ENCODE measurements at places on chromosomes 4 and X.

DNA sequence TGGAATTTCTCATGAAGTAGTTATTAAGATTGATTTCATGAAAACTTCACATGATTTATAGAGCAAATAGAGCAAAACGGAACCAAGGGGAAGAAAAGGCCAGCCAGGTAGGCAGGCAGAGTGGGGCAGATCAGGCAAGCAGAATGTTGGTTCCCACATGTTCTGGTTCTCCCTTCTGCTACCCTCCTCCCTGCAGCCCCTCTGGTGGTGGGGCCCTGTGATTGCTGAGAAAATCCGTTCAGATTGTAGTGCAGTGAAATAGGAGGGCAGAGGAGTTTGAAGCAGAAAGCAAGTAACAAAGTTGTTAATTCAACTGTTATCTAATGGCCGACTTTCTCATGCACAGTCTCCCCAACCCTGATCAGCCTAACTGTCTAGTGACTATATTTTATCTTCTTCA, 185.3 kb downstream of the MID1IP1 start:
- no peak for DNase-seq

DNA sequence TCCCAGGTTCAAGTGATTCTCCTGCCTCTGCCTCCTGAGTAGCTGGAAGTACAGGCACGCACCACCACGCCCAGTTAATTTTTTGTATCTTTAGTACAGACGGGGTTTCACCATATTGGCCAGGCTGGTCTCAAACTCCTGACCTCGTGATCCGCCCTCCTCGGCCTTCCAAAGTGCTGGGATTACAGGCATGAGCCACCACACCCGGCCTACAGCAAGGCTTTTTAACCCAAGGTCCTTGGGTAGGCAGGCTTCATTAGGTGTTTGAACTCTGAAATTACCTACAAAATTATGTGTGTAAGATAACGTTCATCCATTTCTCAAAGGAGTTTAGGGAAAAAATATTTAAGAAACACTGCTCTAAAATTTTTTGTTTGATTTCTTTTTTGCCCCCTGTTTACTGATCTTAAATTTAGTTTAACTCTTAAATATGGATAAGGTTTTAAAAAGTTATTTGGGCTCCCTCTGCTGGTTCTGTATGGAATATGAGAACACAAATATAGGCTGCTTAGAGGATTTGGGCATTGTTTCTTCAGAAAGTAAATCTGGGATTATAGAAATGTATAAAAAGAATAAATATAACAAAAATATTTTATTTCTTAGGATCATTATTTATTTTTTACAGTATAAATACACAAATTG, 92.8 kb downstream of the CBR4 start:
- no peak for DNase-seq

DNA sequence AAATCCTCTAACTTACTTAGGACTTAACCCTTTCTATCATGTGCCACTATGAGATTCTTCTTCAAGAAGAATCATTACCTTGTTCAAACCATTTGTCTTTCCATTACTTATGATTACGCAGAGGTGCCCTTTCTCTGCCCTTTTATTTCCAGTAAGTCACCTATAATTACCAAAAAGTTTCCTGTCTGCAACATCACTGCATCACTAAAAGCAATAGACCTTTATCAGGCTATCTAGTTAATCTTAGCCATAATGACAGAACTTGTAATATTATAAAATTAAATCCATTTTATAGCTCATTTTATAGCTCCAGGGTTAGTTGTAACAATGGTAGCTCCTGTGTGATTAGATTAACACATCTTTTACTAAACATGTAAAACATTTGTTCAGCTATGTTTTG, 673.6 kb upstream of the PITX2 start:
- DNase-seq = no peak

DNA sequence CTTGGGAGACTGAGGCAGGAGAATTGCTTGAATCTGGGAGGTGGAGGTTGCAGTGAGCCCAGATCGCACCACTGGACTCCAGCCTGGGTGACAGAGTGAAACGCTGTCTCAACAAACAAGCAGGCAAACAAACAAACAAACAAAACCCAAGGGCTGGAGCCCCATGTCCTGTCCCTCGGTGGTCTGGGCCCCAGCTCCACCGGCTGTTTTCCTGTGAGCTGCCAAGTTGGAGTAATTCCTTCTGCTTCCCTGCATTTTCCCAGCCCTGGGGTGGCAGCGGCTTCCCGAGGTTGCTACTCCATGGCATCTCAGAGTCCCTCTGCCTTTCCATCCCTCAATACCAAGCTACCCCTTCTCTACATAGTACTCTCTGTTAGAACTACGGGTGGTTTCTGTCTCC, 43.2 kb downstream of the RGS12 start:
- no peak for DNase-seq

DNA sequence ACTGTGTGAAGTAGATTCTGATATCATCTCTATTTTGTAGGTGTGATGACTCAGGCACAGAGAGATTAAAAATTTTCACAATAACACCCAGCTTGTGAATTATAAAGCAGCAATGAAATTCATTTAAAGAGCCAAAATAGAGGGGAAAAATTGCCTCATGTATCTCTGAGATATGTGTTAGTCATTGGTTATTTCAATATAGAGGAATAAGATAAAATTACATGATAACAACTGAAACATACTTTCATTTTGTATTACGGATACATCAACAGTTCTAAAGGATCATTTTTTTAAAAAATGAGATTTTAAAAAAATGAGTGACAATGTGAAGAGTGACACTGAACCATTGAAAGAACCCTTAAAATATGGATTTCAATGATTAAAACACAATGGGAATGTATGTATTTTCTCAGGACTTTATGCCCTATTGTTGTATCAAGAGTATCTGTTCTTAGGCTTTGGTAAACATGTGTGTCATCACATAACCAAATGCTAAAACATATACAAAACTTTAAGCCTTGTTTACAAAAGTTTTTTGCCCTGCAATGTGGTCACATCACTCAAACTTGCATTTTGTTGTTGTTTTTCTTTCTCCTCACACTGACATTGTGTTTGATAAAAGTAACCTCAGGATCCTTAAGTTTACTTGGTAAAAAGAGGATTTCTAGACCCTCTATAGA, 221.3 kb downstream of the ANTXR2 start:
- DNase-seq = no peak

DNA sequence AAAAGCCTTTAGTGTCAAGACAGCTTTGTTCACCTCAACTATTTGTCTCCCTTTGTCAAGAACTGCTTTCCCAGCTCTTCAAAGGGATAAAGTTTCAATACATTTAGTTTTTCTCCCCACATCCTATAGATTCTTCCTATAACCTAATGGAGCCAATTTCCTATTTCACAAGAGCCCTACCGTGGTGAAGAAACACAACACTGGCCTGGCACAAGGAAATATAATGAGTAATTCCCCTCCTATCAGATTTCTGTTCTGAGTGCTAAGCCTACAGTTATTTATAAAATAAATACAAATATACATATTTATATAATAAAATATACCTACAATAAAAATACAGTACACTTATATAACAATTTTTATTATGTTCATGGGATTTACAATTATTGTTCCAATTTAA, 89.9 kb downstream of the SHISA3 start:
- no peak for DNase-seq

- no peak for DNase-seq
Observed at GRCh38 chr4:140743194-140743931, 12.8 kb downstream of the TBC1D9 start.

DNA sequence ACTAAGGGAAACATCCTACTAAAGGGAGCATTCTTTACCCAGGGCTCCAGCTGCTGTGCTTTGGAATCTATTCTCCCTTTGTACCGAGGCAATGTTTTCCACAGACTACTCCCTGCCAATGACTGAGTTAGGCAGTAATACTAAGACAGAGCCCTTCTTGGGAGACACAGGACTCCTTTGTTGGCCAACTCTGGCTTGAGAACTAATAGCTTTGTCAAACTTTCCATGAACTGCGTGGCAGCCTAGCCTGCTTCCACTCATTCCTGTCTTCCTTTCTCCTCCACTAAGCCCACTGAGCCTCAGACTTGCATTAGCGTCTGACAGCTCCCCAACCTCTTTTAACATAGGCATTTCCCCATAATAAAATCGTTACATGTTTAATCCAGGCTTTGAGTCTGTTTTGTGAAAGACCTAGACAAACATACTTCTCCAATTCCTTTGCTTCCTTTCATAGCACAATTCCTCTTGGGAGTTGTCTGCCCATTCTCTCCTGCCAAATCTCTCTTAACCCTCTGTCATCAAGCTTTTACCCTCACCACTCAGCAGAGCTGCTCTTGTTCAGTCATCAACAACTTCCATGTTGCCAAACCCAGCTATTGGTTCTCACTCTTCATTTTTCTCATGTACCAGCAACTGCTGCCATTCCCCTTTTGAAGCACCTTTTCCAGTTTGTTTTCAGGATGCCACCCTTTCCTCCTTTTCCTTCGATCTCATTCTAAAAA, 300.3 kb upstream of the IGFBP7 start:
- DNase-seq = no peak

GRCh38 chr4:36775544-36775943, 469.0 kb upstream of the NWD2 start:
- no peak for DNase-seq

DNA sequence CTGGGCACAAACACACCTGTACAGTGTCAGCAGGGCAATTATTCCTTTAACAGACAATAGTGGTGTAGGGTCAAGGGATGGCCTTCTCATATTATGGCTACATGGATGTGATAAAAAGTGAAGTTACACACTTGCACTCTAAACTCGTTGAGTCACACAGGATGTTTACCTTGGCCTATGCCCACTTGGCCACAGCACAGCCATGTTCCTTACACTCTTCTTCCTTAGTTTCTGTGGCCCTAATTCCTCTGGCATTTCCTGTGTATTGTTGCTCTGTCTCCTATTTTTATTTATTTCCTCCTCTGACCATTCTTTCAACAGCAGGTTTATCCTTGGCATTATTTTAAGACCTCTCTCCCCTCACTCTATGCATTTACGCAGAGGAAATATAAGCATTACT, 86.8 kb upstream of the NPFFR2 start:
- DNase-seq = no peak

DNA sequence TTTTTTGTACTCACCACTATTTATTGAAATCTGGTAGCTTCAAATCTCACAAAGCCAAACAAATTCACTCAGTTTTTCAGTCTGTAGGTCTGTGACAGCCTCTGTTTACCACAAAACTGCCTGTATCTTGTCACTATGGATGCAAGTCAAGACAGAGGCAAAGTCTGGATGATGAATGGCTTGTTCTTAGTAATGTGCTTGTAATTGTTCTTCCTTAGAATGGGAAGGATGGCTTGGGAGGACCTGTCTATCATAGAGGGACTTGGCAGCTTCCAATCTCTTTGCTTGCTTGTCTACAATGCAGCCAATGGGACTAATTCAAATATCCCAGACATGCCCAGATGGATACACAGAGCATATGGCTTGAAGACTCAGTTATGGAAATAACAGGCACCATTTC, 141.2 kb upstream of the SCML1 start:
- DNase-seq = no peak

DNA sequence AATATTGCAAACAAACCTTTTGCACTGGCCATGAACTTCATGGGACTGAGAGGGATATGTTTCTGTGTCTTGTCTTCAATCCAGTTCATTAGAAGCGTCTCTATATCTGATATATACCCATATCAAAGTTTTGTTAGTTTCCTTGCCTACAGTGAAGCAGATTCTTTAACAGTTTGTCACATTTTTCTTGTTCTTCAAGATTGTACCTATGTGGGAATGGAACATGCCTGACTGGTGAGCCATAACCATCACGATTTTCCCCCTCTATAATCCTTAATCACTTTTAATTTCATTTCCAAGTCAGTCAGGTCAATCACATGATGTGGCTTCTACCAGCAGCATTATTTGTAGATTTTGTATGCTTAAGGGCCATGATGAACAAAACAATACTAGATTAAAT, 197.1 kb upstream of the PDE5A start:
- DNase-seq = no peak

- DNase-seq = no peak
Observed at GRCh38 chr4:24781999-24782745, 13.2 kb upstream of the SOD3 start.

GRCh38 chr4:98728433-98728832, 70.0 kb upstream of the TSPAN5 start:
- DNase-seq = peak; percentile 50

- no peak for DNase-seq
Observed at GRCh38 chr4:948101-948935, 16.1 kb downstream of the TMEM175 start.

GRCh38 chr4:24197955-24198354, 308.1 kb upstream of the PPARGC1A start:
- DNase-seq = no peak

DNA sequence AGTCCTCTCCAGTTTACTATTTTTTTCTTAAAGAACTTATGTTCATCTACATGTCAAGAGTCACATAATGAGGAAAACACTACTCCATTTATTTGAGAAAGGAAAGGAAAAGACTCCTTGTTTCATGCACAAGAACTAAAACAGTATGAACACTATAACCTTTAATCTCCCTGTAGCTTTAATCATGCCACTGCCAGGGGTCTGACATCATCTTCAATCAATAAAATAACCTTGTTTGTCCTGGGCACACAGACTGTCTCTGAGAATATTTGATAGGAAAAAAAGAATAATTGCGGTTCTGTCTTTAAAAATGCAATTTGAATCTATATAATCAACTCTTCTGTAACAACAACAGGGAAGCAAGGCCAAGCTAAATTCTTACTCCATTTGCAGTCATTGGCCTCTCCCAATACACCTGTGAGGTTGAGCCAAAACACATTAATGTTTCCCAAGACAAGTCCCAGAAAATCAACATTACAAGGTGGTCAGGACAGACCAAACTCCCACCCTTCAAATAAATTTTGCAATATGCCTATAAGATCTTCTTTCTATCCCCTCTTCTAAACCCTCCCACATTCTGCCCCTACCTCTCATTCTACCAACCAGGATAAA, 13.2 kb downstream of the AMOT start:
- DNase-seq = no peak

GRCh38 chr4:111066887-111067286, 444.0 kb upstream of the PITX2 start:
- DNase-seq = peak; percentile 51

DNA sequence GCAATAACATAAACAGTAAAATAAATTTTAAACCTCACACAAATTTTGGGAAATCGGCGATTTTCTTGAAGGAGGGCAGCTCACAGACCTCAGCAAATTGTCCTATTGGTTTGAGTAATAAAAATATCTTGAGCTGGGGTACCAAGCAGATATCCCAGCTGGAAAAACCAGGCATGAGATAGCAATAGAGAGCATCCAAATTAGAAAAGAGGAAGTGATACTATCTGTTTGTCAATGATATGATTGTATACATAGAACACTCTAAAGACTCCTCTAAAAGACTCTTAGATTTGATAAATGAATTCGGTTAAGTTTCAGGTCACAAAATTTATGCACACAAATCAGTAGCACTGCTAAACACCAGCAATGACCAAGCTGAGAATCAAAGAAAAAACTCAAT, 90.5 kb upstream of the ACTRT1 start:
- no peak for DNase-seq

DNA sequence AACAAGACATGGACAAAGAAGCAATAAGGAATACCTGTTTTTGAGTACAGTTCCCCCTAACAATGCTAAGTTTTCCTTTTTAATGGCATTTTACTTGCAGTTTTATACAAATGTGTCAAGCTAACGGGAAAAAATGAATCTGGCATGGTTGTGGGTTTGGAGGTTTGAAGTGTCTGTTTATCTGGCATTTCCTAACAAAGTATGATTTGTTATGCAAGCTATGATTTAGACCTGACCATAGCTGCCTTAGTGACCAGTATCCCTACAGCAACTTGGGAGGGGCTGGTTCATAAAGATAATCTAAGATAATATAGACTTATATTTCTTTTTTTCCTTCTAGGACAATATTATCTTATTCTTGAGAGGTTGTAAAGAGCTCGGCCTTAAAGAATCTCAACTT, 60.6 kb downstream of the LIMCH1 start:
- no peak for DNase-seq

All from non-pigmented ciliary epithelial cell (primary cell).